ENCODE measurements at places on chromosomes 1 and 21.

- DNase-seq: no peak
These were observed 125.2 kb upstream of the PTBP2 start for GRCh38 chr1:96596226-96596922.

GRCh38 chr1:5571438-5571837 is 420.8 kb downstream of the NPHP4 start:
- no peak for DNase-seq

GRCh38 chr21:24737296-24737850 is 869.9 kb downstream of the MRPL39 start:
- DNase-seq: no peak

- DNase-seq: no peak
These were observed 133.2 kb upstream of the ZBTB40 start for GRCh38 chr1:22318279-22318981.

GRCh38 chr1:117646007-117646811 is 40.4 kb downstream of the TENT5C start:
- DNase-seq: no peak

DNA sequence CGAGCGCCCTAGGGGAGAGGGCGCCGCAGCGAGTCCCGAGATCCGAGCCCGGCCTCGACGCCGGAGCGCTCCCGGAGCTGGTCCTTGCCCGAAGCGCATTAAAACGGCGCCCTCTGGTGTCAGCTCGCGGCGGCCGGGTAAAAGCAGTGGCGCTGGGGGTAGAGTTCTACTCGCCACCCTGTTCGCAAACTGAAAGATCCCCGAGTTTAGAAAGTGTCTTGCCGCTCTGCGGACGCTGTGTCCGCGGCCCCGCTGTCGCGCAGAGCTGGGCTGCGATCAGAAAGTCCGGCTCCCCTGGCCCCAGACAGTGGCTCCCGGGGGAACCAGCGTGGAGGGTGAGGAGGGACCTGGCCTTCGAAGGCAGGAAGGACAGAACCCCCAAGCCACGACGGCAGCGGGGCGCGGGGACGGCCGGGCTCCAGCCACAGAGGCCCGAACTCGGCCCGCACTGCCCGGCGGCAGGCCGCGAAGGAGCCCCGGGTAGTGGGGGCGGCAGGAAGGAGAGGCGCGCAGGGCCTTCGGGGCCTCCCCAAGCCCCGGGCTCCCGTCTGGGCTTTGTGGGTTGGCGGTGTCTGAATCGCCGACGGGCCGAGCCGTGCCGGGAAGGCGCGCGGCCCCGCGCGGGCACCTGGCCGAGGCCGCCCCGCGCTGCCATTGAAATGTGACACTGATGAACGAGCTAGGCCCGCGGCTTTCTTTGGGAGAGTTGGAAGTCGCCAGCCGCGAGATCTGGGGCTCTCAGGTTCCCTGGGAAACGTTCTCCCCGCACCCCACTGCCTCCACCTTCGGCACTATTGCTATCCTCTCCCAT is 39.1 kb upstream of the NFIA start:
- DNase-seq: peak; percentile 94

- no peak for DNase-seq
These were observed 14.0 kb upstream of the LORICRIN start for GRCh38 chr1:153245466-153245865.
